Progenitor cell of endocrine pancreas (in vitro differentiated cells): ENCODE measurements at places on chromosomes 2 and 18. TPM values are rescaled to one million over a fixed set of nuclear protein-coding genes. Genes with fewer than 3 reads are reported as not detected.

MIB1 gene
- total RNA-seq = 79.5 and 81.3 TPM in 2 replicates

AQP12A gene
- total RNA-seq = not detected in 2 replicates

PAIP2B gene
- total RNA-seq = 23.9 and 25.1 TPM in 2 replicates

INSIG2 gene
- 34.3 and 35.3 TPM in 2 replicates for total RNA-seq

TSPYL6 gene
- not detected in 2 replicates for total RNA-seq

SAG gene
- total RNA-seq = not detected in 2 replicates

LPIN1 gene
- total RNA-seq = 18.3 and 23.5 TPM in 2 replicates

NDUFV2 gene
- 119 and 124 TPM in 2 replicates for total RNA-seq

- H3K36me3 ChIP-seq = no peaks in the 10 kb centered on the region
- H3K4me3 ChIP-seq = no peak overlapping the region
- peaks cover 35% of the 10 kb centered on the region for H3K27me3 ChIP-seq
- no peak for DNase-seq
- no peaks in the 10 kb centered on the region for H3K4me1 ChIP-seq
Measured at GRCh38 chr18:11572201-11572600, 37.2 kb upstream of the SLC35G4 start.

GRCh38 chr2:61214171-61214570, 52.2 kb downstream of the C2orf74 start:
- H3K27ac ChIP-seq = peak overlapping the region; percentile 45
- H3K4me3 ChIP-seq = no peak overlapping the region
- no peaks in the 10 kb centered on the region for H3K4me1 ChIP-seq
- peaks cover 12% of the 10 kb centered on the region for H3K36me3 ChIP-seq
- no peaks in the 10 kb centered on the region for H3K27me3 ChIP-seq

DNA sequence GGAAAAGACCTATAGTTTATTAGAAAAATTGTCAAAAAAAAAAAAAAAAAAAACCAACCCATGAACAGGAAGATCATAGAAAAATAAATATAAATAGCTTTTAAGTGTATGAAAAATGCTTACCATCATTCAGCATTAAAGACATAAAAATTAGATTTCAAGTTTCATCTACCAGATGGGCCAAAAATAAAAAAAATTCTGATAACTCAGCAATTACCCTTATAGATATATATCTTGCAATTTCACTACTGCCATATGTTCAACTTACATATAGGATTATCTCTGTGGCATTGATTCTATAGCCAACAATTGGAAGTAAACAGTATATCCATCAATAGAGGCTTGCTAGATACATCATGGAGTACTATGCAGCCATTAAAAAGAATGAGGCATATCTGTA, 126.6 kb upstream of the SMAD2 start:
- H3K27me3 ChIP-seq = peaks cover 47% of the 10 kb centered on the region
- DNase-seq = no peak
- H3K27ac ChIP-seq = no peak overlapping the region
- H3K4me3 ChIP-seq = no peak overlapping the region
- peaks cover 5% of the 10 kb centered on the region for H3K4me1 ChIP-seq
- H3K36me3 ChIP-seq = no peaks in the 10 kb centered on the region

DNA sequence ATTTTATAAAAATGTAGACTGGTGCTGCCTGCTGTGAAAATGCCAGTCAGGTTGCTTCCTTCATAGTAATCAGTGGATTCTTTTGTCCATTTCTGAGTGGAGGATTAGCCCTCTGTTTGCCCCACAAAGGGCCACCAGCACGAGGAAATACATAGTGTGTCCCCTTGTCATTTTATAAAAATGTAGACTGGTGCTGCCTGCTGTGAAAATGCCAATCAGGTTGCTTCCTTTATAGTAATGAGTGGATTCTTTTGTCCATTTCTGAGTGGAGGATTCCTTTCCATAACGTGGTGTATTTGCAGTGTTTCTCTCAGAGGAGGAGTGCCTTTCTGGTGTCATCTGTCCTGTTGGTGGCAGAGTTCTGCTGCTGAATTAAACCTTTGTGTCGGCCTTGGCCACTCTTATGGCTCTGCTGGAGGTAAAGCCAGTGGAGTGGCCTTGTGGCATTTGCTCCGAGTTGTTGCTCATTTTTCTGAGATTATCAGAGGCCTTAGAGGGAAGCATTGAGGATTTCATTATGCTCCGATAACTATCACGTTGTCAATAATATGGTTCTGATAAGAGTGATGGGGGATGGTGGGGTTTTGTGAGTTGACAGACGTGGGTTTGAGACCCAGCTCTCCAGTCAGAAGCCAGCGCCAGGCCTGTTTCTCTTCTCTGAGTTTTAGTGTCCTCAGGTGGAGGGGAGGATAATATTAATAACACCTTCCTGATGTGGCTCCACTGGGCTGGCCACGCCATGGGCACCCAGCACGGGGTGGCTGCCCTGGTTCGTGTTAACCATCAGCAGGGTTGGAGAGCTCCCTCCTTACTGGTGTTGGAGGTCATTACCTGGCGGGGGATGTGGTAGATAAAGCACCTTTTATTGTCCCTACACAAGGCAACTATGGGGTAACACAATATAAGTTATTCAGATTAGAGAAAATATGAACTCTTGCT, 96.6 kb downstream of the NEDD4L start:
- H3K27ac ChIP-seq = peak overlapping the region; percentile 71
- H3K27me3 ChIP-seq = no peaks in the 10 kb centered on the region
- DNase-seq = no peak
- peaks cover 10% of the 10 kb centered on the region for H3K36me3 ChIP-seq

DNA sequence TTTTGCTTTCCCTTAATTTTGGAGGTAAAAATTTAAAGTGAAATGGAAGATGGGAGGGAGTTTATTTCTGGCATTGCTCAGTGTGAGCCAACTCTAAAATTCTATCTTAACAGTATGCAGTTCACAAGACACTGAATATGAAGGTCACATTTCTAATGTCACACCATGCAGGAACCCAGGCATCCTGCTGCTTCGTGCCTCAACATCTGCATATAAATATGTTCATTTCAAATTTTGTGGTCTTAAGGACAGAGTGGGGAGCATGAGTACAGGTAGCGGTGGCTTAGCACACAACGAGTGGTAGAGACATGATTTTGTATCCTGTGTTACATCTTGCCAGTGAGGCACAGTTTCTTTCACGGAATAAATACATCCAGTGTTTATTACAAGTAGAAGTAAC, 102.4 kb downstream of the ARL4C start:
- DNase-seq = no peak
- no peaks in the 10 kb centered on the region for H3K36me3 ChIP-seq
- H3K27me3 ChIP-seq = no peaks in the 10 kb centered on the region
- H3K27ac ChIP-seq = no peak overlapping the region
- H3K4me3 ChIP-seq = no peak overlapping the region

GRCh38 chr2:168114040-168114439, 133.4 kb downstream of the STK39 start:
- peaks cover 21% of the 10 kb centered on the region for H3K36me3 ChIP-seq
- peaks cover 5% of the 10 kb centered on the region for H3K4me1 ChIP-seq
- no peak overlapping the region for H3K4me3 ChIP-seq
- DNase-seq = no peak
- no peaks in the 10 kb centered on the region for H3K27me3 ChIP-seq

DNA sequence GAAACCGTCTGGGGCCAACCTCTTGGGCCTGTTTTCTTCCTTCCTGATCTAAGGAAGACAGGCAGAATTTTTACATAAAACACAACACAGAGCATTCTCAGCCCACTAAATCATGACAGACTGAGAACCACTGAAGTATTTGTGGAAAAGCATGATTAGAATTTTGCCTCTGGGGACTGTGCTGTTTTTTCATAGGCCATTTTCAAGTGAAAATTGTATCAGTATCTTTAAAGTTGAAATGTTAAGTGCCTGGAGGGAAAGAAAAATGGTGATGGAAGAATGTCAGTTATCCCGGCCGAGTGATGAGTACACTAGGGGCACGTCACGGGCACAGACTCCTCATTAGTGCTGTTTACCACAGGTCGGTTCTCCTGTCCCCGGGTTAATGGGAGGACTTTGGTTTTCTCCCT, 36.9 kb downstream of the EHD3 start:
- no peak for DNase-seq
- peaks cover 7% of the 10 kb centered on the region for H3K27me3 ChIP-seq
- no peak overlapping the region for H3K27ac ChIP-seq
- peaks cover 1% of the 10 kb centered on the region for H3K36me3 ChIP-seq
- H3K4me3 ChIP-seq = no peak overlapping the region
